ENCODE measurements at places on chromosomes 16 and 17.

GRCh38 chr16:87345726-87346424, 28.7 kb upstream of the C16orf95 start:
- no peak for DNase-seq

DNA sequence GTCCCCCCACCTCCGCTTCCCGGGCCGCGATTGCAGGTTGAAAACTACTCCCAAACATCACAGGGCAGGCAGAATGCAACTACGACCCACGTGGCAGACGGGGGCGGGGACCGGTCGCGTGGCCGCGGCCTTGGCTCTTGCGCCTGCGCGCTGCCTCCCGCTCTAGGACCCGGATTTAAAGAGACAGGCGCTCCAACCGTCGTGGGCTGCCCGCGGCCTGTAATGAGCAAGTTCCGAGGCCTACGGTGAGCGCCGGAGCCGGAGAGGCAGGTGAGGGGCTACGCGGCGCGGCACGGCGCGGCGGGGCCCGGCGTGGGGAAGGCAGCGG, at the start of gene LIG3:
LIG3 (plus strand) TSS at position 160 of the 328 bp plus-strand sequence. CDS start 2,494 bp downstream, outside the sequence.
- peak; percentile 96 for DNase-seq

DNA sequence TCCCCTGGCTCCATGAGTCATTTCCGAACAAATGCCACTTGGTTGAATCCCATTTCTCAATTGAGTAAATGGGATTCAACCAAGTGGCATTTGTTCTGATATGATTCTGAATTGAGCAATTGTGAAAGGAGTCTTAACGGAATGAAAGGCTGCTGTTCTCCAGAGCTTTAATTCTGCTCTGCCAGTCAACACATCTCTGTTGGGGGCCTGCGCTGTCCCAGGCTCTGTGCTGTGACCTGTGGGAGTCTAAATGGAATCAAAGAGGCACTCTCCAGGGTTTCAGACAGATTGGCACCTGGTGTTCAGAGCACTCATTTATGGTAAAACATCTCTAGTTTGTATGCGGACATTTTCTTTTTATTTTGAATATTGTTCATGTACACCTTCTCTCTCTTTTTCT, 126.2 kb downstream of the WSCD1 start:
- no peak for DNase-seq

GRCh38 chr17:35377706-35378105, 4.3 kb upstream of the SLFN11 start:
- no peak for DNase-seq

DNA sequence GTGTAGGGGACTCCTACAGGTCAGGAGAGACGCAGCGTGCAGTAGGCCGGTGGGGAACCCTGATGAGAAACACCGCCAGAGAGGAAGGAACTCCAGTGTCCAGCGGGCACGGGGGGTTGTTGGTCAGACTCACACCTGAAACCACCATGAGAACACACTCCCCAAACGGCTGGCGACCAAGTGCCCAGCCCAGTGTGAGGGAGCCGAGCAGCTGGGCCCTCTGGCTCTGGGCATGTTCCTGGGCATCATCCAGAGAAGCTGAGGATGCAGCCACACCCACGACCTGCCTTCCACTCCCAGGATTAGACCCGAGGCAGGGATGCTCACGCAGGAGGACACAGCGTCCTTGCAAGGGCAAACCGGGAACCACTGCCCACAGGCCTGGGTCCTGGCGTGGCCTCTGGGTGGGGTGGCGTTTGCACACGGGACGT, 108.3 kb upstream of the ZNF750 start:
- DNase-seq = no peak

- DNase-seq = peak; percentile 72
These were observed at the start of gene DOC2A for GRCh38 chr16:30010844-30011713. Gene DOC2A, minus strand, starts transcription at chr16:30011027. Its CDS starts 805 bp downstream, at chr16:30010222.

GRCh38 chr17:57554826-57555635, 190.1 kb downstream of the CCDC182 start:
- DNase-seq = no peak
